ENCODE measurements at places on chromosomes 2 and 18. TPM values are rescaled to one million over a fixed set of nuclear protein-coding genes. Genes with fewer than 3 reads are reported as not detected.

The UGT1A3 gene
- total RNA-seq: not detected

The RBKS gene
- not detected for total RNA-seq

The RAB3GAP1 gene
- total RNA-seq: 14.8 TPM

The OBSL1 gene
- total RNA-seq: 151 TPM

The SKOR2 gene
- not detected for total RNA-seq

The CYBRD1 gene
- total RNA-seq: 222 TPM

The ABCB11 gene
- total RNA-seq: not detected

The UCN gene
- not detected for total RNA-seq

The IHH gene
- total RNA-seq: not detected

Data from ascending aorta (tissue), 2 donors.